NCI-H2171 treated with DMSO at 0.1 percent for 48 hours (cell line): ENCODE measurements at places on chromosomes 2 and 18.

DNA sequence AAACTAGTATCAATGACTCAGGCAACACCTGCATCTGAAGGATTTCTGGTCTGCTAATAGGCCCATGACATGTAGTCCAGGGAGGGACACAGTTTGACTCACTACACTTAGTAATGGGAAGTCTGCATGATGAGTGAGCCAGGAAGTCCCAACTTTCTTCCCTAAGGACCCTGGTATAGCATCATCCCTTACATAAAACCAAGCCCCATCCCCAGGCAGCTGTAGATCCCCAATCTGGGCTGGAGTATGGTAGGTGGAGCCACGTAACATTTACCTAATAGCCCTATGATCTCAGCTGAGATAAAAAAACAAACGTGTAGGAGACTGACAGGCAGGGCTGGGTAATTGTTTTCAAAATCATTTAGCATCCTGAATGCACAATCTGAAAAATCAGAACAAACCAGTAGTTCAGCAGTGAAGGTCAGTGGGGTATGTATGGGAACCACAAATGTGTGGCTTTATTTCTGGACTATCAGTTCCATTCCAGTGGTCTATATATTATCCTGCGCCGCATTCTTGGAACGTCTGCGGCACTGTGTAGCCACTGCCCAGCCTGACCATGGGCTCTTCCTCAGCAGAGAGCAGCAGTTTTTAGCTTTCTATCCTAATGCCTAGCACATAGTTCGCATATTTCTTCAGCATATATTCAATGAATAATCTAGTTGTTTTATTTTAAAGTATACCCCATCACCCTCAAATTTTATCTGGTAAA is 33.5 kb downstream of the EPB41L3 start:
- peak; percentile 26 for DNase-seq

DNA sequence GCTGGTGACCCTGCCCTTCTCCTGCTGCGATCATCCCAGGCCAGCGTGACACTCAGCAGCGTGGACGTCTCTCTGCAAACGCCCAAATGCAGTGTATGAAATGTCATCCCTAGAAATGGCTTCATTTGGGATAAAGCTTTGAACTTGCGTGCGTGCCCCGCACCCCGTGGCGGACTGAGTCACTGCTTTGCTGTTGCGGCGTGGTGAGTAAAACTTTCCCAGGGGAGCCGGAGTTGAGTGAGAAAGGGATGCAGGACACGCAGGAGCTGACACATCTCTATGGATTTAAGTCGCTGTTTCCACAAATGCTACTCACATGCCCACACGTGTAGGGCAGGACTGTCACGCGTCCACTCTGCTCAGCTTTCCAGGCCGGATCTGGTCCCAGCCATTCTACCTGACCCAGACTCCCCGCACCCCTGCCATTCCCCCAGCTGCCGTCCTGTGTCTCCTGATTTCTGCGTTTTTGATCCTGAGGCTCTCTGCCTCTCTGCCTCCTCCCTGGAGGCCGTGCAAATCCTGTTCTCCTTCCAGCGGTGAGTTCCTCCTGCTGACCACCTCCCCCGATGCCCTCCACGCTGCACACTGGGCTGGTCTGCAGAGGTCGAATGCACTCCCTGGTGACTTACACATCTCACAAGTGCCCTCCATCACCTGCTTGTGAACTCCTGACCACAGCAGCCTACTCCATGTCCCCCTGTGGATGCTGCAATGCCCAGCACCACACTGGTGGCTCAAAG is 88.9 kb downstream of the MBP start:
- no peak for DNase-seq

GRCh38 chr2:190941571-190941970 is 61.0 kb downstream of the GLS start:
- DNase-seq, result no peak

GRCh38 chr2:223779877-223780276 is 57.5 kb downstream of the AP1S3 start:
- DNase-seq, result peak; percentile 8

GRCh38 chr18:79799619-79800370 is 2.1 kb downstream of the KCNG2 start:
- no peak for DNase-seq

DNA sequence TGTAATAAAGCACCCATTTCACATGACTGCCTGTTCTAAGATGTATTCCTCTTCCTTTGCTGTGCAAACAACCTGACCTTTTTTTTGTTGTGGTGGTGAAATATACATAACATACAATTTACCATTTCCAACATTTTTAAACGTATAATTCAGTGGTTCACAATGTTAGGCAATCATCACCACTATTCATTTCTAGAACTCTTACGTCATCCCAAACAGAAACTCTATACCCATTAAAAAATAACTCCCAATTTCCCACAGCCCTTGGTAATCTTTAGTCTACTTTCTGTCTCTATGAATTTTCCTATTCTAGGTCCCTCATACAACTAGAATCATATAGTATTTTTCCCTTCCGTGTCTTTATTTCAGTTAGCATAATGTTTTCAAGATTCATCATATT is 36.7 kb downstream of the RND3 start:
- DNase-seq, result no peak

DNA sequence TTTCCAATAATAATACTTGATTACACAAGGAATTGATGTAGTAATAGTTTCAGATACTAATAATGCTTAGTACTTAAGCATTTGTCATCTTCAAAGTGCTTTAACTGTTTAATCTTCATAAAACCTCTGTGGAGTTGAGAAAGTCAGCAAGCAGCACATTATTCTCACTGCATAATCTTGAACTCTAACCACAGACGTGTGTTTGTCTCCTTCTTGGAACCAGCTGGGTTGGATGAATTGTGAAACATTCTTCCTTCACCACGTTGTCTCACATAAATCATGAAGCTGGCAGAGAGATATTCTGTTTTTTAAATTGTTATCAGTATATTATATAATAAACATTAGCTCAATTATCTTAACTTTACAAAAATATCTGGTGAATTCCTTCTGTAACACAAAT is 55.1 kb upstream of the LDAH start:
- no peak for DNase-seq

- peak; percentile 91 for DNase-seq
These were observed 31.7 kb downstream of the PCARE start for GRCh38 chr2:29042561-29043075.

DNA sequence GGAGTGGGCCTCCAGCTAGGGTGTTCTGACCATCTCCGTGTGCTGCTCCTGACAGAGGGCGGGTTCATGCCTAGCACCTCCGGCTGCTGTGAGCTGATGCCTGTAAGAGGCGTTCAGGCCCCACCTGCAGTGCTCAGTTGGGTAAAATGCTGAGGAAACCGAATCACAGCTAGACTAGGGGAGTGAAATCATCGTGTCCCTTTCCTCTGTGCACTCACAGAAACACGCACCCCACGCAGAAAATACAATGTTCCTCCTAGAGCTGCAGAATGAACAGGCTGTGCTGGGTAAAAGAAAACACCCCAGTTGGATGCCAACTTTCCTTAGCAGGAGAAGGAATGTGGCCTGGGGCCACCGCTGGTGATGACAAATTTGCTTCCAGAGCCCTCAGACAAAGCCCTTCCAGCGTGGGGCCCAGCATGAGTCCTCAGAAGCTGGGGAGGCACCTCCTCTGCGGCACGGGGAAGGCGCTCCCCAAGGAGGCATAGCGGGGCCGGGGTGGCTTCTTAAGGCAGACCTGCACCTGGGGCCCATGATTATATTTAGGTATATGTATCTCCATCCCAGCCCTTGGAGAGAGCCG is 16.3 kb upstream of the ARHGEF4 start:
- peak; percentile 50 for DNase-seq

- DNase-seq, result no peak
These were observed 565.1 kb downstream of the ARHGAP15 start for GRCh38 chr2:143694335-143694734.

DNA sequence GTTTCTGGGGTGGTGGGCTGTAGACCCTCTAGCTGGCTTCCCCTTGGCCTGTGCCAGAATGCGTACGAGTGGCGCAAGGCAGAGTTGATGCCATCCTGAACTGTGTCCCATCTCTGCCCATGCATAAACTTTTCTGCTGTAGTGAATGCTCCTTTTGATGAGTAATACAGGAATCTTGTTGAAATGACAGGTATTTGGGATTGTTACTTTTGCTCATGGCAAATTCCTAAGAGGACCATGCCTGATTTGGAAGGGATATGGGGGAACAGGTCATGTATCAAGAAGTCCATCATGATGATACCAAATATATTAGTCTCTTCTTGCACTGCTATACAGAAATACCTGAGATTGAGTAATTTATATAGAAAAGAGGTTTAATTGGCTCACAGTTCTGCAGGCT is 648.0 kb downstream of the SLC4A3 start:
- DNase-seq, result no peak

DNA sequence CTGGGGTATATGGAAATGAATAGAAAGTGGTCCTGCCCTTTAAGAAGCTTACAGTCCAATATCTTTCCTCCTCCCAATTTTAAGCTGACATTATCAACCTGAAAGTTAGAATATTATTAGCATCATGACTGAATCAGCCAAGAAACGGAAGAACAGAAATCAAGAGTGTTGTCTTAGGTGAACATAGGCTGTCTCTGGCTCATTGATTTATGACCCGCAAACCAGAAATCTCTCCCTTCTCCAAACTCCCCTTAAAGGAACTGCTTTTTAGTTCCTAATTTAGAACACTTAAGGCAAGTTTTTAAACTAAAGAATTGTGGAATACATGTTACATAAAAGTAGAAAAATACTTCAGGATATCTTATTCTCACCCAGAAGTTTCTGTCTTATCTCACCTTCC is 62.7 kb downstream of the MYO3B start:
- no peak for DNase-seq
